ENCODE measurements at places on chromosomes 2 and 18.

GRCh38 chr18:75211953-75212750 lies 1.6 kb downstream of the TSHZ1 start:
- peak; percentile 68 for DNase-seq

- DNase-seq, result no peak
Observed at GRCh38 chr2:57490741-57491140, 555.9 kb upstream of the VRK2 start.

GRCh38 chr2:120647487-120647886 lies 88.2 kb upstream of the GLI2 start:
- DNase-seq, result no peak

- DNase-seq, result no peak
Observed at GRCh38 chr2:96893289-96894150, 23.6 kb upstream of the SEMA4C start.

GRCh38 chr2:65073879-65074565 lies 17.8 kb downstream of the CEP68 start:
- no peak for DNase-seq

DNA sequence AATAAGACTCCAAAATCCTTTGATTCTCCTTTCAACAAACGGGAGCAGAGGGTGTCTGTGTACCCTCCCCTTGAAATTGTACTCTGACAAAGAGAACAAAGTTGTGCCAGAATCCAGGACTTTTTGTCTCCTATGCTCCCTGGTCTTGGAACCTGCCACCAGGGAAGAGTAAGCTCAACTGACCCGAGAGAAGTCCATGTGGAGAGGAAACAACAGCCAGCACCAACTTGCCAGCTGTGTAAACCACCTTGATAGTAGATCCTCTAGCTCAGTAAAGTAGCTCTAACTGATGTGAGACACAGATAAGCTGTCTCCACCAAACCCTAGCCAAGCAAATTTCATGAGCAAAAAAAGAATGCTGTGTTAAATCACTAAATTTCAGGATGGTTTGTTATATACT lies 46.9 kb downstream of the LNPK start:
- peak; percentile 35 for DNase-seq

GRCh38 chr18:39205565-39206195 lies 1640.1 kb upstream of the CELF4 start:
- DNase-seq, result no peak

- DNase-seq, result no peak
Observed at GRCh38 chr2:44839771-44840502, 101.6 kb upstream of the SIX3 start.

DNA sequence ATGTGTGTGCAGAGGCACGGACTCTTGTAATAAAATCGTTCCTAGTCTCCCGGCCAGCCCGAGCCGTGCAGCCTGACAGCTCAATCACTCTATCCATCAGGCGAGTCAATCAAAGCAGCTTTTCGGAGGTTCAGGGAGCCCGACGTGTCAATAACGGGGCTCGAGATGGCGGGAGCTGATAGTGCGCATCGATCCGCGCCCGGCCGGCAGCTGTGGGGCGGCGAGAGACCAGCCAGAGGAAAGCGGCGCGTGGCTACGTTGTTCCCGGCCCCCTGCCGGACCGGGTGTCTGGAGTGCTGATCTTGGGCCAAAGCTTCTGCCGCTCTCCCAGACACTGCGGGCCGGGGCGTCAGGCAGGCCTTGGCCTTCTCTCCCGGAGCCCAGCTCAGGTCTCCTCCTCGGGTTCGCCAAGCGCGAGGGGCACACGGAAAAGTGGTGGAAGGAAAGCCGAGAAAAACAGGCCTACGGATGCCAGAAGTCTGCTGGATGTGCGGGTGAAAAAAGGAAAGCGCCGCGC lies 2.4 kb downstream of the EN1 start:
- DNase-seq, result no peak

GRCh38 chr2:176637486-176638166 lies 368.4 kb downstream of the MTX2 start:
- peak; percentile 74 for DNase-seq

DNA sequence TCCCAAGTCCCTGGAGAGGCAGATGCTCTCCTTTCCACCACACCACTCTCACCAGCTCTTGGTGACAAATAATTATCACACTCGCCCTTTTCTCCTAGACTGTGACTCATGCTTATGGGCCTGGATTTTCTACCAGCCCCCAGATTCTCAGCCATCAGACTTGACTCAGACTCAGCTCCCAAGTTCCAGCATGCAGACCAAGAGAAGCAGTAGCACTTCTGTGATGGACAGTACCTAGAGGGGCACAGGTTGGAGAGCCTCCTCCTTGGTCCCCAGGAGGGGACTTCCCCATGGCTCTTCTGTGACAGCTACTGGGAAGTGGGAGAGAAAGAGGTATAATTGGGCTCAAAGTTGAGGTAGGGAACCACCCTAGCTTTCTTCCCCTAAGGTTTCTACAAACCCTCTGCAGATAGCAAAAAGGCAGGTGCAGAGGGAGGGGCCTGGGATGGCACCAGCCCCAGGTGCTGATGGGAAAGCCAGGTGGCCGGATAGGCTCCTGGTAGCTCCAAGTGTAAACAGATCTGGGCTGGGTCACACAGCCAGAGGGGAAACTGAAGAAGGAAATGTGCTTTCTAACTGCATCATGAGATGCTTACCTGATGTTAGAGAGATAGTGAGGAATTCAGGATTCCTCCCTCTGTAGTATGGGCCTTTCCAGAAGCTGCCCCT lies 4.1 kb downstream of the TCF23 start:
- DNase-seq, result peak; percentile 80

DNA sequence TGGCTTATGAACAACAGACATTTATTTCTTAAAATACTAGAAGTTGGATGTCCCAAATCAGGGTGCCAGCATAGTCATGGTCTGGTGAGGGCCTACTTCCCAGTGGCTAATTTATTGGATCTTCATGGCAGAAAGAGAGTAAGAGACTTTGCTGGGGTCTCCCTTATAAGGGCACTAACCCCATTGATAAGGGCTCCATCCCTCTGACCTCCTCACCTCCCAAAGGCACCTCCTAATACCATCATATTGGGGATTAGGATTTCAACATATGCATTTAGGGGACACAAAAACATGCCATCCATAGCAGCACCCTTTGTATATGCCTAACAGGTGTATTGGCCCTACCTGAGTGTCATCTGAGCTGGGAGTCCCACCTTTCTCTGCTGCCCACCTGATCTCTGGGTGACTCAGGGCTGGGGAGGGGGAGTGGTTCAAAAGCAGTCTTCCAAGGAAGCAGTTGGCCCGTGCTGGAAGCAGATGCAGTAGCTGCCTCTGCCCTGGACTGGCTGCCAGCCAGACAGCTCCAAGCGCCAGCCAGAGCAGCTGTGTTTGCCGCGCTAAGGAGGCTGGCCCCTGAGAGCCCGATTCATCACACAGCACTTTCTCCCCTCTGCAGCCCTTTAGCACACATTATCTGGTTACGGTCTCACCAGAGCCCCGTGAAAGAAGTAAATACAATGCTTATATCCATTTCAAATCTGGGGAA lies 84.6 kb downstream of the SMAD7 start:
- peak; percentile 93 for DNase-seq

- no peak for DNase-seq
Observed at GRCh38 chr2:201132518-201132917, 16.6 kb downstream of the CFLAR start.

- no peak for DNase-seq
Observed at GRCh38 chr2:203077451-203077850, 62.8 kb downstream of the NBEAL1 start.

- no peak for DNase-seq
Observed at GRCh38 chr2:64649626-64650025, 4.1 kb downstream of the SERTAD2 start.

GRCh38 chr2:107393516-107393915 lies 433.2 kb upstream of the RGPD4 start:
- no peak for DNase-seq

DNA sequence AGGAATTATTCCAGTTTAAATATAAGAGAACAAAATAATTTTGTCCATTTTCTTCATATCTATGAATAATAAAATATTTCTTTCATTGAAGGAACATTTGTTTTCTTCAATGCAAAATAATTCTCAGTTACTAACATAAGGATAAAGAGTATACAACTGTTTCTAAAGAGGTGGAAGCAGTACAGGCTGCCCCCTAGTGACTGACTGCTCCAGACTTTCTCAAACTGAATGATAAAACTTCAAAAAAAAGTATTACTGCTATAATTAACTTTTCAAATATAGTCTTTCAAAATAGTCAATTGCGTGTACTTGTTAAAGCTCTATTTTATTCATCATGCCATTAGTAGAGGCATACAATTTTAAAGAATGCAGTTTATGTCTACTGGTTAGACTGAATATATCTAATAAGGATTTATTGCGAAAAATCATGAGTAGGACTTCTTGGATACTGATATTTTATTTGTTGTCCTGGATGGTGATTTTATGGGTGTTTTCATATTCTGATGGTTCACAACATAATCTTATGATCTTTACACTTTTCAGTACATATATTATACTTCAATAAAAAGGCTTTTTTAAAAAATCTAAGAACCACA lies 100.1 kb downstream of the WDPCP start:
- DNase-seq, result no peak

DNA sequence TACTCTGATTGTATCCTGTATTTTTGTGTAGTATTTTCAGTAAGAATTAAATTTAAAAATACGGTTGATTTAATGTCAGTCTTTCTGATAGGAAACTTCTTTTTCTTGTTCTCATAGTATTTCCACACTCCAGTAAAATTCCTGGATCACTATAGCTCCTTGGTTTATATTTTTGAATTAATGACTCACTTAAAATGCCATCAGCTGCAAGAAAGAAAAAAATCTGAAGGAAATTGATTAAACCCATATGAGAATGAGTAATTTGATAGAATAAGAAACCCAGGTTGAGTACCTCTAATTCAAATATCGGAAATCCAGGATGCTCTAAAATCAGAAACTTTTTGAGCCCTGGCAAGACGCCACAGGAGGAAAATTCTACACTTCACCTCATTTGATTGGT lies 186.8 kb upstream of the RND3 start:
- DNase-seq, result no peak

- peak; percentile 81 for DNase-seq
Observed at GRCh38 chr2:156399950-156400705, 36.1 kb upstream of the GPD2 start.

GRCh38 chr2:161078211-161078539 lies 82.1 kb upstream of the TANK start:
- DNase-seq, result no peak
